ENCODE measurements at places on chromosomes 5 and 9. TPM values are rescaled to one million over a fixed set of nuclear protein-coding genes. Genes with fewer than 3 reads are reported as not detected.
A peak's percentile ranks its signal among the peaks of the same experiment; 100 is the strongest.

RNF130 gene
- 28.6 TPM for total RNA-seq

PALM2AKAP2 gene
- total RNA-seq: 19.4 TPM

CATSPER3 gene
- 0.36 TPM for total RNA-seq

SRA1 gene
- total RNA-seq: 35.7 TPM

NUTM2G gene
- not detected for total RNA-seq

NTNG2 gene
- total RNA-seq: 13.0 TPM

FOXD4L5 gene
- total RNA-seq: under 0.01 TPM

SEMA6A gene
- total RNA-seq: under 0.01 TPM

TRPM6 gene
- total RNA-seq: under 0.01 TPM

DNA sequence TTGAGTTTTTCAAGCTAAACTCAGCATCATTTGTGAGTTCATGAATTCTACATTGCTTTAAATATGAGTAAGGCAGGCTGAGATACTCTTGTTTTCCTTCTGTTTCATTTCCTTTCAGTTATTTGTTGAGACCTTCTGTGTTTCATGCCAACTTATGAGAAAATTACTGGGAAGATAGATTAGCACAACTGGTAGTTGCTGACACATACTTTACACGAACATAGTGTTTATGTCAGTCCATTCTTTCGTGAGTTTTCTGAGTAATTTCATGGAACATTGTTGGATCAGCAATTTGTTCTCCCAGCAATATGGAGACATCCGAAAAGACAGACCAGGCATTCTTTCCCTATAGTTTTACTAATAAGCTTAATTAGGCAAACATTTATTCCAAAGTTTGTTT, 102.0 kb upstream of the SMC5 start:
- no peak for DNase-seq

- no peak for DNase-seq
Observed at GRCh38 chr9:78210841-78211301, 25.0 kb upstream of the CEP78 start.

GRCh38 chr9:13807118-13807517, 506.8 kb downstream of the NFIB start:
- no peak for DNase-seq

- no peak for DNase-seq
Observed at GRCh38 chr5:125976421-125977000, 446.7 kb upstream of the GRAMD2B start.

- DNase-seq: no peak
Observed at GRCh38 chr5:106392766-106393165, 1278.0 kb downstream of the EFNA5 start.

DNA sequence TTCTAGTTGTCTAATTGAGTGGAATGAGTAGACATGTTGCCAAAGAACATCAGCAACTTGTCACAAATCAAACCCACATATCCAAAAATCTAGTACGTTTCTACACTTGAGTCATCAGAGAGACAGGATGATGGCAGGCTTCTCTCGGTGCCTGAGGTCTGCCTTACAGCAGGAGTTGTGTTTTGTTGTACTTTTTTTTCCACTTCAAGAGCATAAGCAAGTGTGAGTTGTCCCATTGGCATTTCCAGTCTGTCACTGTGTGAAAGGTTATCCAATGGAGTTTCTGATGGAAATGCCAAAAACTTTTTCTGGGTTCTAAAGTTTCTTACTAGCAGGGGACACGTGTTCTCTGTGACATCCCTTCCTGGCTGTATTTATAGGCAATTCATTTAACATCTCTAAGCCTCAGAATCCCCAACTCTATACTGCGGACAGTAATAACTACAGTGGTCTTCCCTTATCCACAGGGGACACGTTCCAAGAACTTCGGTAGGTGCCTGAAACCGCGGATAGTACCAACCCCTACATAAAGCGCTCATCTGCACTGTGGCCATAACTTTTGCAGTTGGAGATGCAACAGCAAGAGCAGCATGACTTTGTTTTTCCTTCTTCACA, 246.5 kb downstream of the SYK start:
- DNase-seq: peak; percentile 90

DNA sequence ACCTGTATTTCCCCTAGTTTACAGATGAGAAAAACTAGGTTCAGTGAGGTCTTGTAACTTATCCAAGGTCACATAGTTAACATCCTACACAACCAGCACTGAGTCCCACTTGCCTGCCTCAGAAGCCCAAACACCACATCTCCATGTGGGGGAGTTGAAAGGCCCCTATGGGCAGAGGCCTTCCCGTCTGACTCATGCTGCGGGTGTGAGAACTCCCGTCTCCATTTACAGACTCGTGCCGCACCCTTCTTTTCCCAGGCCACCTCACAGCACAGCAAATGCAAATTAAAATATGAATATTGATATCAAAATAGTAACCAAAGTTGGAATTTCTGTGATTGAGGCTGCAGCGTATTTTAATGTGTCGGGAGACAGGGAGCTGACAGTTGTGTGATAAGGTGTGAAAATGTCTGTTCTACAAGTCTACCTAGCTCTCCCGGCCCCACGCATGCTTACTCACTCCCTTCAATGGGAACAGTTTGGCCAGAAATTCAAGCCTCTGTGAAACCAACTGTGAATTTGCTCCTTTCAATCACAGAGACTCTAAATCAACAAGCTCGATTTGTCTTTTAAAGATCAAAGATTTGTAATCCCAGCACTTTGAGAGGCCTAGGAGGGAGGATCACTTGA, 90.1 kb downstream of the CRB2 start:
- no peak for DNase-seq

- peak; percentile 80 for DNase-seq
Observed at GRCh38 chr9:130728721-130729120, 35.1 kb downstream of the EXOSC2 start.

- peak; percentile 60 for DNase-seq
Observed at GRCh38 chr5:10306806-10307205, 896 bp downstream of the CMBL start.
